Forelimb muscle (tissue), 1 donor: ENCODE measurements at places on chromosomes 5 and 9.

- no peak for DNase-seq
Observed at GRCh38 chr5:35166043-35166442, 64.2 kb downstream of the PRLR start.

- DNase-seq = no peak
Observed at GRCh38 chr9:6237267-6237666, 21.7 kb downstream of the IL33 start.

DNA sequence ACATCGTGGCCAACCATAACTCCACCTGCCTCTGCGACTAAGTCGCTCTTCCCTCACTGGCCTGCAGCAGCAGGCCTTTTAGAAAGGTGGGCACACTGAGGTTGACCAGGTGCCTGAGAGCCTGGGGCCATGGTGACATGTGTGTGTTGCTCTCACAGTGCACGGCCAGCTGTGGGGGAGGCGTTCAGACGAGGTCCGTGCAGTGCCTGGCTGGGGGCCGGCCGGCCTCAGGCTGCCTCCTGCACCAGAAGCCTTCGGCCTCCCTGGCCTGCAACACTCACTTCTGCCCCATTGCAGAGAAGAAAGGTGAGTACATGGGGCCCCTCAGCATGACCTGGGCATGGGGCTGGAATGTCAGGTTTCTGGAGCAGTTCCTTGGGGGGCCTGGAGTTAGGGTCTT is 104.5 kb upstream of the ICE1 start:
- no peak for DNase-seq

DNA sequence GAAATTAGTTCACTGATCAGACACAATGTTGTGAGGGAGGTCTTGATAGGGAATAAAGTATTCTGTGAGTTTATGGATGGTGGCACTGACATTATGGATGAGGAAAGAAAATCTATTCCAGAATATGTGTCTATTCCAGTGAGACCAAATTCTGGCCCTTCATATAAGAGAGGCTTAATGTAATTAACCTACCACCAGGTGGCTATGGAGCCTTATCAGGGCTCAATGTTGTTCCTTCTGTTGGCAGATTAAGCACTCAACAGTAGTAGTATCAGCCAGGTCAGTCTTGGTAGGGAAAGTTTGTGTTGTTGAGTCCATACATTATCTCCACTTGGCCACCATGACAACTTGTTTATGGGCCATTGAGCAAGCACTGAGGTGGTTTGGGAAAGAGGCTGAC is 41.7 kb upstream of the BARX1 start:
- DNase-seq = no peak

DNA sequence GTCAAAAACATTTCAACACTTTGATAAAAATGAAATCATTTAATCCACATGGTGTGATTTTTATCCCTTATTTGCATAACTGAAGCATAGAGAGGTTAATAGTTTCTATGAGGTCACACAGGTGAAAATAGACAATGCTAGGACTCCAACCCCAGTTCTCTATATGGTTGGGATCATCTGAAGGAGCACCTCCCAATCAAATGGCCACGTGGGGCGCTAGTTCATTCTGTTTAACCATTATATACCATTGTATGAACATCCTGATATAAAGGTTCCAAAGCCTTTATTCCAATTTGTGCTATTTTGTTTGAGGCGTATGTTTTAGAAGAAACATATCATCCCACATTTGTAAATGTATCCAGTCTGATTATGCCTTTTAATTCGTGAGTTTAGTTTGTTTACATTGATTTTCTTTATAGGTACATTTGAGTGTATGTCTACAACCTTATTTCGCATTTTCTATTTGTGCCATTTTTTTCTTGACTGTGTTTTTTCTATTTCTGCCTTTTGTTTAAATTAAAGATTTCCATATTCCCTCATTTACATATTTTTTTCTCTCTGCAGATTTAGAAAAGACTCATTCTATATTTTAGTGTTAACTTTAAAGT is 1092.0 kb downstream of the MAT2B start:
- no peak for DNase-seq

- DNase-seq = no peak
Observed at GRCh38 chr5:53116597-53116996, 7.0 kb upstream of the MOCS2 start.

DNA sequence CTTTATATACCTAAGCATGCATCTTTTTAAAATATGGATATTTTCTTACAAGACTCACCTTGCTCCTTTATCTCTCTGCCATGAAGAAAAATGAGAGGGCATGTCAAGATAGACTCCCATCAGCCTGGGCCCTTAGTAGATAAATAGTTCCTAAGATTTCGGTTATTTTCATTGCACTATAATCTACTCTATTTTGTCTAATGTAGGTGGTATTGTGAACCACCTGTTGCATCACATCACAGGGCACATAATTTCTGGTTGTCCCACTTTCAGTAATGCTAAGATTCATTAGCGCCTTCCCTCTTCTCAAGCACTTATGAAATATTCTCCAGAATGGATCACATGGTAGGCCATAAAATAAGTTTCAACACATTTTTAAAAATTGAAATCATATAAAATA is 202.5 kb upstream of the ADRA1B start:
- DNase-seq = no peak

GRCh38 chr9:124810663-124811355 is 33.9 kb downstream of the OLFML2A start:
- DNase-seq = no peak

- DNase-seq = no peak
Observed at GRCh38 chr5:31193591-31194467, at the start of gene CDH6. TSS of gene CDH6 (plus strand) at chr5:31193686. CDS start at chr5:31267474, 73,788 bp downstream.

GRCh38 chr5:167720676-167721260 is 570.7 kb upstream of the WWC1 start:
- DNase-seq = no peak

- no peak for DNase-seq
Observed at GRCh38 chr5:36638056-36638455, 31.6 kb downstream of the SLC1A3 start.

DNA sequence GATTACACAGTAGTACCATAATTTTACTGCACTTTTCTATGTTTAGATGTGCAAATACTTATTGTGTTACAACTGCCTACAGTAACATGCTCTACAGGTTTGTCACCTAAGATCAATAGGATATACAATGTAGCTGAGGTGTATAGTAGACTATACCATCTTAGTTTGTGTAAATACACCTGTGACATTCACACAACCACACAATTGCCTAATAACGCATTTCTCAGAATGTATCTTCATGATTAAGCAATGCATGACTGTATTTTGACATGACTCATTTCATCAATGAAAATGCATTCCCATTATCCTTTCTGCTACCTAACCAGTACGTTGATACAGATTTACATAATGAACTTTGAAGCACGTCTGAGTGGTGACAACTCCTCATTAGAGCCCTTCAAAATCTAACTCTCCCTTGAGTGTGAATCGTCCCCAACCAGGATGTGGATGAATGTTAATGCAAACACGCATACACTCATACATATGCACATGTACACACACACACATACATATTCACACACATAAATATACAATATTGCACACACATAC is 28.4 kb downstream of the GZMK start:
- DNase-seq = no peak

GRCh38 chr9:73565833-73566465 is 414.3 kb downstream of the ANXA1 start:
- no peak for DNase-seq

GRCh38 chr5:126460459-126460858 is 37.2 kb downstream of the GRAMD2B start:
- no peak for DNase-seq

GRCh38 chr5:73946919-73947602 is 321.1 kb downstream of the ARHGEF28 start:
- no peak for DNase-seq

DNA sequence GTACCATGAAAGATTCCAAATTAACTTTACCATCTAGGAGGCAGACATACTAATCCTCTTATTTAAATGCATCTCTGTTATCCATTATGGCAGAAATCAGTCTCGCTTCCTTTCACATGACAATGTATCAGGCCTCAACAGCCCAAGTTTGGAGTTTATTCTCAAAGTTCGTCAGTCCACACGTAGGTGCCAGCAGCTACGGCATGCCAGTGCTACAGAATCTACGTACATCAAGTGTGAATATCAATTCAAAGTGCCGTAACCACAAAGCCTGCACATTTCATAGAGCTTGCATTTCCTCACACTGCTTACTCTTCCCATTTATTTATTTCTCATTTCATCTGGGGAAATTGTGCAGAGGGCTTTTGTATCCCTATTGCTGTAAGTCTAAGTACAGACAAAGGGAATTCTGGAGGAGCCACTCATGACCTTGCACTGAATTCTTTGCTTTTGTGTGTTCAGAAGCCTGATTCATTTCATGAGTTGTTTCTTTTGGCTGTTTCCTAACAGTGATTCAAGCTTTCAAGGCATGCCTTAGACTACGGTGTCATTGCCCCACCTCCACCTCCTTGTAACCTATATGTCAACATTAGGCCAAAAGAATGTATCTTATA is 10.0 kb downstream of the ENC1 start:
- no peak for DNase-seq

- DNase-seq = no peak
Observed at GRCh38 chr5:57784121-57784520, 301.5 kb upstream of the ACTBL2 start.

- DNase-seq = no peak
Observed at GRCh38 chr5:136034492-136034891, 5.7 kb downstream of the TGFBI start.

- DNase-seq = no peak
Observed at GRCh38 chr9:92180669-92181181, 65.5 kb upstream of the SPTLC1 start.

GRCh38 chr5:128380337-128380736 is 157.7 kb downstream of the FBN2 start:
- DNase-seq = no peak

- peak; percentile 17 for DNase-seq
Observed at GRCh38 chr9:92324889-92325268, 271 bp downstream of the NOL8 start.

DNA sequence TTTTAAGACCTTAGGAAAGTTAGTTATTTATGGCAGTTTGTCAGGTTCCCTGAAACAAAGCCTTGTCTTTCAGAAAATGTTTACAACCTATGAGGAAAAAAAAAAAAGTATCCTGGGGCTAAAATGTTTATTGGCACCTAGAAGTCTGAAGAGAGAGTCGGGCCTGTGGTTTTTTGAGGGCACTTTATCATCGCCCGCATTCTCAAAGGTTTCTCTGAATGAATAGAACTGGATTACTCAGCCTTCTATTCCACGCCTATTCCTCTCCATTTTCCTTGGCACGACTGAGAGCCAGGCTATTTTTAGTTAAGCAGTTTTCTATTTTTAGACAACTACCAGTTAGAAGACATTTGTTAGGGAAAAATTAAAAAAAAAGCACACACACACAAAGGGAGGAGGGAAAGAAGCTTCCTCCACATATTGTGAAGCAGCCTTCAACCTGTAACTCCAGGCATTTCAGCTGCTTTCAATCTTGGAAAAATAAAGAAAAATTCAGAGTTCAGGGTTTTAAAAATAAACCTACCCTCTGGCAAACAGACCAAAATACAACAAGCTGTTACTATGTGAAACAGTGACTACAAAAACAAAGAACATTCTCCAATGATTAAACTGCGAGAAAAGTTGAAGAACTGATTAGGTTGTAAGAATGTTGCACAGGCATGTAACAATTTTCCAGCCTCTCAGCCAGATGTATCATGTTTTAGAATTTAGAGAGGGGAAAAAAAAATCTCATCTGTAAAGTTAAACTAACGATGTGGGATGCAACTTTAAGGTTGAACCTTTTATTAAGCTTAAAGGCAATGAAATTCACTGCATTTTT is 97.0 kb downstream of the MEF2C start:
- peak; percentile 68 for DNase-seq

GRCh38 chr5:154962494-154962893 is 21.6 kb downstream of the MRPL22 start:
- no peak for DNase-seq

DNA sequence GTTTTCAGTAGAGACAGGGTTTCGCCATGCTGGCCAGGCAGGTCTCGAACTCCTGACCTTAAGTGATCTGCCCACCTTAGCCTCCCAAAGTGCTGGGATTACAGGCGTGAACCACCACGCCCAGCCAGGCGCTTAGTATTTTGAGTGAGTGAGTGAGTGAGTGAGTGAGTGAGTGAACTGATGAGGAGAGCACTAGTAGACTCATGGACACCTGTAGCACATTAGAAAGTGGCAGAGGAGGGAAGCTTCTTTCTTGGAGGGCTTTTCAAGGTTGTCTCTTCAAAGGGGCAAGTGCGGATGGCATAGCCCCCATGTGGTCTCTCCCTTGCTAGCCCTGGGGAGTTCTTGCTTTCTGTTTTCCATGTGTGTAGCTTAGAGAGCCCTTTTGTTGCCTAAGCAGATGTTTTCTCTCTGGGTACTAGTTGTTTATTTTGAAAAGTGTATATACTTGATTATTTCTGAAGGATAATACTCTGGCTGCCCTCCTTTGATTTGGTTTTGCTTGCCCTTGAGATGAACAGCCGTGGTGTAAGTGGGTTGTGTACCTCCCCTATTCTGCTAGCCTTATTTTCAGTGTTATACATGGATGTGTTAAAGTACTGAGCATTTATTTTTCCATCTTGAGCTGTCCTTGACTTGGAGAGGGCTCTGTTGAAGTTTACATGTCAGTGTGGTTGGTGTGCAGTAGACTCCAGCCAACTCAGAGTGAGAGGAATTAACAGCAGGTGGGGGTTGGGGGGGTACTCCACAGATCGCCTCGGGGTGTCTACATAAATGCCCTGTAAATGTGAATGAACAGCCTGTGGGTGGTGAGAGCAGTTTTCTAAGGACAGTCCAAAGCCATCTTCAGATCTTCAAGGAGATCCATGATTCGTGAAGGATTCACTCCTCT is 35.5 kb downstream of the PRRC2B start:
- no peak for DNase-seq

GRCh38 chr9:134551644-134552348 is 89.8 kb upstream of the COL5A1 start:
- no peak for DNase-seq

DNA sequence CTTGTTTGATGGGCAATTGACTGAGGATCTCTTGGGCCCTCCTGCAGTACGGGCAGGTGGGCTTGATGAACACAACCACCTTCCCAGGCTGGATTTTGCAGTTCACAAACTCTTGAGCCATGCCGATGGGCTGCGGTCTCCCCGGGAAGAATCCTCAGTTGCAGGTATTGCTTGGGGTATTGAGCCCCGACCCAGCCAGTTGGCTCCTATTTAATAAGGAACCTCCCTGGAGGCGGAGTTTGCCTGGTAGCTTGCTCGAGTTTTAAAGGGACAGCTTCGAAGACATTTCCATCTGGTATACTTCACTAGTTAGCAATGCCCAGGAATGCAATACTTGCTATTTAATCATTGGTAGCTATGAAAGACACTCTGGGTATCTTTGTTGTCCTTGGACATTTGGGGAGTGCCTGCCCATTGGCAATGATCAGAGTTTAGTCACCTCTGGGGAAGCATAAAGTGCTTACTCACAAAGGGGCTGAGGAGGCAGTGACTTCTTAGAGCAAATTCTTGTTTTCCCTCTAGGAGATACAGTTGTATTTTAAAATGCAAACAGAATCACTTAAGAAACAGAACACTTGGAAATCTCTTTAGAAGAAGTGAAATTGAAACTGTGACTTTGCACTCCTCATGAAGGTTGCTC is at the start of gene GLRX:
GLRX (minus strand) TSS at position 185 of the 640 bp plus-strand sequence; CDS start at position 121, 64 bp downstream.
- DNase-seq = peak; percentile 36

GRCh38 chr5:127804886-127805426 is 101.8 kb downstream of the CCDC192 start:
- no peak for DNase-seq
